ENCODE measurements at places on chromosomes 4 and X.

- no peak for DNase-seq
Observed at GRCh38 chr4:136796953-136797352, 735.3 kb downstream of the PCDH18 start.

- no peak for DNase-seq
Observed at GRCh38 chrX:2445662-2446623, 54.8 kb downstream of the DHRSX start.

- no peak for DNase-seq
Observed at GRCh38 chrX:37779857-37780256, at the start of gene CYBB. Gene CYBB (plus strand): TSS chrX:37780059. CDS start chrX:37780078, 19 bp downstream.

DNA sequence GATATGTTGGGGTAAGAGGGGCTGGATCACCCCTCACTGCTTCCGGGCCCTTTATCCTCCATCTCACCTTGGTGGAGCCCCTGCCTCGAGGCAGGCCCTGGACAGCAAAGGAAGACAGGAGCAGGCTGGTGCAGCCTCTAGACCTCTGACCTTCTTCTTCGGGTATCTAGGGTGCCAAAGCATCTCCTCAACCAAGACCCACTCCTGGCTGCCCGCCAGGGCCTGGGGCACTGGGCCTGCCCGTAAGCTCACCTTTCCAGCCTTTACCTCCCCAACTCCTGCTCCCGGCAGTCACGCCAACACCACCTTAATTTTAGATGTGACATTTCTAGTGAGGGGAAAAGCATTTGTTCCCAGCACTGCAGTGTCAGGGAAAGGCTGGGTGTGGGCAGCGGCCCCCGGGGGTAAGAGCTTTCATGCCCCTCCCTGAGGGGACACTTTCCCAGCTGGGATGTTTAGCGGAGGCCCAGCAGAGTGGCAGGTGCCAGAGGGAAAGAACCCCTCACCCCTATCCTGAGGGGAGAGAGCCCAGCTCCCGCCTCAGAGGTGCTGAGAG is 6.7 kb downstream of the MAN2B2 start:
- no peak for DNase-seq

GRCh38 chrX:112521676-112522075 is 158.1 kb downstream of the LHFPL1 start:
- no peak for DNase-seq

DNA sequence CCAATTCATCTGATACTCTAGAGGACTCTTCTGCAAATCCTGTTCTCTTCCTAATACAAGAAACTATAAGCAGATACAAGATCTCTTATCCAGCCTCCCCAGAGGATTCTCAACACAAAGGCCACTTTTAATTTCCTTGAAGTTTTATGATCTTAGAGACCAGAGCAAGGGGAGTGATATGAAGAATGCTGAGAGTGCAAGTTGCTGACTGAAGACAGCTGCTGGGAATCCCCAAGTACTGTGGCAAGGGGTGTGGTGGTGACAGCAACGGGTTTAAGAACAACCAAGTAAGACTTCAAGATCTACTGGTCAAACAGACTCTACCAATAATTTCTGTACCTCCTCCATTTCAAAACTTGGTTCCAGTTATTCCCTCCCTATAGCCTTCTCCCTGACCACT is 7.0 kb downstream of the AMMECR1 start:
- no peak for DNase-seq

Data from A549 (cell line).